ENCODE measurements at places on chromosomes 5 and 9.

DNA sequence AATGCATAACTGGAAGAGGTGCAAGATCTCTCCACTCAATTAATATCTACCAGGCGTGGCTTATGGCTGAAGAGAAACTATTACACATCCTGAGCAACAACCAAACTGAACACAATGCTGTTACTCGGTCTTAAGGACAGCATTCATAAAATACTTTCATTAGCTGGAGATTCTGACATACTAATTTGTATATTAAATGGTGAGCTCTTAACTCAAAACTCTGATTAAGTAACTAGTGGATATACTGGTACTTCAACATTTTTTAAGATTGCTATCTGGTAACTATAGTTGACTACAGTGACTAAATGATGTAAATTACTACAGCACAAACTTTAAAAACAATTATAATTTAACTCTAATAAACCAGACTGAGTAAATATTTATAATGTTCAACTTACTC, 15.8 kb downstream of the ZDHHC21 start:
- DNase-seq: no peak

GRCh38 chr5:179427676-179428056, 82.4 kb upstream of the ADAMTS2 start:
- DNase-seq: no peak

DNA sequence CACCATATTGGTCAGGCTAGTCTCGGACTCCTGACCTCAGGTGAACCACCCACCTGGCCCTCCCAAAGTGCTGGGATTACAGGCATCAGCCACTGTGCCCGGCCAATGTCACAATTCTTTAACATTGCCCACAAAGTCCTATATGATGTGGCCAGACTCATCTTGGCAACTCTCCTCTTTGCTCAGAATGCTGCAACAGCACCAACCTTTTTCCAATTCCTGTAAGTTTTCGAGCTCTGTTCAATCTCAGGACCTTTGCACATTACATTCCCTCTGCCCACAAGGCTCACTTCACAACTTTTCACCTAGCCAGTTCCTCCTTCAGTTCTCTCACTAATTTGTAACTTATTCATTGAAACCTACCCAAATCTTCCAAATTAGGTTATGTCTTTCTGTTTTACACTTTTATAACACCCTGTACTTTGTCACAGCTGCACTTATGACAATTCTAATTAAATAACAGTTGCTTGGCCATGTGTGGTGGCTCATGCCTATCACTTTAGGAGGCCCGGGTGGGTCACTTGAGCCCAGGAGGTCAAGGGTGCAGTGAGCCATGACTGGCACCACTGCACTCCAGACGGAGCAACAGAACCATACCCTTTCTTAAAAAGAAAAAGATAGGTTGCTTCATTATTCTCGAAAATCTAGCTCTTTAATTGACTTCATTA, 30.9 kb upstream of the GLDC start:
- no peak for DNase-seq

DNA sequence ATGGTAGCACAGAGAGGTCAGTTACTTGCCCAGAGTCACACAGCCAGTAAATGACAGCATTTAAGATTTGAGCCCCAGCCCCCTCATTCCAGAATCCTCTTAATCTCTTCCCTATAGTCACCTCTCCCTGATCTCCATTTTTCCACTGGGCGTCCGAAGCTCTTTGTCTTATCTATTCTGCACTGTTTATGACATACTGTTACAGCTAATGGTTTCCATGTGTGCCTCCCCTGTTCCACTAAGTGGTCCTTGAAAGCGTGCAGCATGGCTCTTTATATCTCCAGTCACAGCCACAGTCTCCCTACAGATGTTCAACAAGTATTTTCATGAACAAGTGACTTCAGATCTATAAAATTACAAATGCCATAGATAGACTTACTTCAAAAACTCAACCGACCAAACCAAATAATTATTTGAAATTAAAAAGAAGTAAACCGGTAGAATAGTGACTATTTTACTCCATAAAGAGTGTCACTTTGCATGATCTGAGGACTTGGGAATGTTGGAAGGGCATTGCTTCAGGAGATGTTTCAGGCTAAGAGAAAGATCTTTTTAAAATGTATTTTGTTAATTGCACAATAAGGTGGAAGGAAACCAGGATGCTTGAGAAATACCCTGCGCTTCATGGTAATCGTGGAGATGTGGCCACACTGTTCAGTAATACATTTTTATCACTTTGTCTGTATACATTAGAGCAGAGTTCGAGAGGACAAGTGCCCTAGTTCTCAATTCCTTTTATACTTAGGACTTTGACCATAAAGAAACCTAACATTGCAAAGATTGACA, 237.2 kb downstream of the FBXL7 start:
- DNase-seq: no peak

DNA sequence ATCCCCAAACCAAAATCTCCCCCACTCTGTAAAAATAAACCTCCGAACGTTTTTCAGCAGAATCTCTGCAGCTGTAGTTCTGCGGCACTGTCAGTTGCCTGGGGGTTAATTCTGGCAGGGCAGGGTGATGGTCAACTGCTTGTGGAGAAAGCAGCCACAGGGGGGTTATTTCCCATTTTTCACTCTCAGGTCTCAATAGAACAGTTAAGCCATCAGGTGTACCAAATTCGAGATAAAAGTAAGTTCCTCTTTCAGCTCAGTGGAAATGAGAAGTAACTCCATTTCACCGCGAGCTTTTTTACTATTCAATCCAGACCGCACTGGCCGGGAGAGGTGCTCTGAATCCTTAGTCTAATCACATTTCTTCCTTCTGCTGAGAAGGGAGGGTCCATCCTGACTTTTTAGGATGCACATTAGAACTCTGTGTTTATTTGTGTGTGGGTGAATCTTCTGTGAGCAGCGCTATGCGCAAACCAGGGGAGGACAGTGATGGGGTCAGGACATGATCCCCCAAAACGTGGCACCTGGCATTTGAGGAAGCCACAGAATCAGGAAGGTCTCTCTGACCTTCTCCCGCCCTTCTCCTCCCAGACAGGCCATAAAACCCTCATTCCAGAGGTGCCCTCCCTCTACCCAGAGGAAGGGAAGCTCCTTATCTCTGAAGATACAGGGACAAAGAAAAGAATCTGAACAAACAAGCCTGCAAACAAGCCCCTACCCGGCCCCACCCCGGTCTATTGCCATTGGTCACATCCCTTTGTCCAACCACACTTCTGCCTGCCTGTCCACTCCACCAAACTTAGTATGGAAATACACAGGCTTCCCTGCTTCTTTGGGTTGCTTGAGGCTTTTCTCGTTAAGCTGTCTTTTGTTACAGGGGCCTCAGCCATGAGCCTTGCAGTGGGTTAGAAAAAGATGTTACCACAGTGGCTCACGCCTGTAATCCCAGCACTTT, 229.0 kb downstream of the ROR2 start:
- DNase-seq: no peak

DNA sequence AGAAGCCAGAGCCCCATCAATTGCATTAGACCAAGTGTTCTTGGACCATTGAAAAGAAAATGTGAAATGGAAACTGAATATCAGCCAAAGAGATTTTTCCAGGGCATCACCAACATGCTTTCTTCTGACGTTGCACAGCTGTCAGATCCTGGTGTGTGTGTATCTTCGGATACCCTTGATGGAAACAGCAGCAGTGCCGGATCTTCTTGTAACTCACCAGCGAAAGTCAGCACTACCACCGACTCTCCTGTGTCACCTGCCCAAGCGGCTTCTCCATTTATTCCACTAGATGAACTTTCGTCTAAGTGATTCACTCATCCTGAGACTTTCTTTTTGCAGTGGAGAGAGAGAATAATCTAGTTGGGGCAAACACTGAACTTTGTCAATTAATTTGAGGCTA, 75.7 kb downstream of the PIP5K1B start:
- DNase-seq: no peak

DNA sequence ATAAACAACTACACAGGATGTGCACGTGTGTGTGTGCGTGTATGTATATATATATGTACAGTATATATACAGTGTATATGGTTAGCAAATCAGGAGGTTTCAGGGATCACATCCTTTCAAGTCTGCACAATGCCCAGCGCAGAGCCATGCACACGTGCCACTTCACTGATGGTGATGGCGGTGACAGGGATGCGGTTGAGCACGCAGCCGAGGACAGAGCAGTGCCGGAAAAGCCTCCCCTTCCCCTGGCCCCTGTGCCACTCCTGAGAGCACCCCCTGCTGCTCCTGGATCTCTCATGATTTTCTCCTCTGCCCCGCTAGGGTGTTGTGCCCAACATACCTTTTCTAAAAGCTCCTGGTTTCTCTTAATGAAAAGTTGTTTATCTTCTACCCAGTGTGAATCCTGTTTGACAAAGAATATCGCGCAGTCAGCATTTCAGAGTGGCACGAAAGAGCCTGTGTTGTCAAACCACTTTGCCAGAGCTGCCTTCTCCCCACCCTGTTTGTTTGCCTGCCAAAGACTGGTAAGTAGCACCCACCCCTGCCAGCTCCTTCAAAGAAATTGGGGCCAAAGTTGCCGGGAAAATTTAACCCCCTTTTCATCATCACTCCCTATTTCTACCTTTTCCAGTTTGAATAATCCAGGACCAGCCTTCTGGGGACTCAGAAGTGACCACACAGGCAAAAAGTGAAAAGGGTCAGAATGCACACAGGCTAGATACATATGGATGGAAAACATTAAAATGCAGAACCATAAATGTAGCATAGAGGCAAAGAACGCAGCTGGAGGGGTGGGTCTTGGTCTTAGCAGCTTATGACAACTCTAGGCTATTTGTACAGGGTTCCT, 126.2 kb upstream of the DPYSL3 start:
- DNase-seq: no peak

- DNase-seq: no peak
These were observed 49.1 kb downstream of the GNA14 start for GRCh38 chr9:77598991-77599390.

DNA sequence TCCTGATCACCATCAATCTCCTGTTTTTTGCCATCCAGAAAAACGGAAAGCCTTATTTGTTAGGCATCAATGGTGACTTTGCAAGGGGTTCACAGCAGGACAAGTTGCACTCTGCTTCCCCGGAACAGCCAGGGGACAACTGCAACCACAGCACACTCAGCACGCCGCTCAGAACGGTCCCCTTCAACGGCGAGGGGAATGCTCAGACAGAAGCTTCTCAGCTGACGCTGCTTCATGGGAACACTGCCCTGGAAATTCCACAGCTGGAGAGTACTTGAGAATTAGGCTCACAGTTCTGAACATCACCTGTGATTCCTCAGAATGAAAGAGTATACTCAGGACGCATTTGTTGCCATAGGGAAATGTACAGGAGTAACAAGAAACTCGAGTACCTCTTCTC, 40.1 kb upstream of the PLPP6 start:
- no peak for DNase-seq

DNA sequence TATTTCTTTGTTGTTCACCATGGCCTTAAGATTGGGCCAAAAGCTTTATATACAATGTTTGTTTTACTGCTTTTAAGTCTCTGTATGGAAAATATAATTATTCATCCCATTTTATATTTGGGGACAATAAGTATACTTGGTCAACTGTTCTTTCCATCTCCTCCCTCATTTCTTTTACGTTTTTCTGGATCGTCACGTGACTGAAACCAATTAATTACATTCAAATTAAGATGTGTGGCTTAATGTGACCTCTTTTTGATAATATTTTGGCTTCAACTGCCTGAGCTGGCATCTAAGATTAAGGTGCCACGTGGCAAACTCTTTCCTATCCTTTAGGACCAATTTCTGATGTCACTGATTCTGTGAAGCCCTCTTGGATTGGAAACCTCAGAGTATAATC, 250.1 kb upstream of the SGCD start:
- DNase-seq: no peak

DNA sequence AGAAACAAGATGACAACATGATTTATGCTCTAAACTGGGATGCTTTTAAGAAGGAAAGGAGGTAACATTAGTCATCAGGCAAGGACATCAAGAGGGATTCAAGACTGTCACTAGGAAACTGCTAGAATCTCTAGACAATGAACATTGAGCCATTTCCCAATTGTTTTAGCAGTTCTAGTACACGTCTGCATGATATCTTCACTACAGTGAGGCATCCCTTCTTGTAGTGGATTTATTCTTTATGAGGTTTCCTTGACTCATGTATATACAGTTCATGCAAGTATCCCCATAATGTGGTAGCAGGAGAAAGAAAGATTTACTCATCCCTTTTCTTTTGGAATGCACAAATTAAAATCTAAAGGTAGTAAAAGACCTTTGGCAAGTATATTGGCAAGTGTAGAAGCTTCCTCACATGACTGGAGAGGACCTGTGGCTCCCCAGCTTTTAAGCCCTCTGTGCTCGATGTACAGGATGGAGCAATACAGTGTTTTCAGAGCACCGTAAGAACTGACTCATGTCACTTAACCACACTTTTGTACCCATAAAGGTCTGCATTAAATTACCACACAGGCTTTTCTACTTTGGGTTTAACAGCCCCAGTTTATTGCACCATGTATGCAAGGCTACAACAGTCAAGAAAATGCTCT, 335.9 kb downstream of the SEMA5A start:
- DNase-seq: no peak

DNA sequence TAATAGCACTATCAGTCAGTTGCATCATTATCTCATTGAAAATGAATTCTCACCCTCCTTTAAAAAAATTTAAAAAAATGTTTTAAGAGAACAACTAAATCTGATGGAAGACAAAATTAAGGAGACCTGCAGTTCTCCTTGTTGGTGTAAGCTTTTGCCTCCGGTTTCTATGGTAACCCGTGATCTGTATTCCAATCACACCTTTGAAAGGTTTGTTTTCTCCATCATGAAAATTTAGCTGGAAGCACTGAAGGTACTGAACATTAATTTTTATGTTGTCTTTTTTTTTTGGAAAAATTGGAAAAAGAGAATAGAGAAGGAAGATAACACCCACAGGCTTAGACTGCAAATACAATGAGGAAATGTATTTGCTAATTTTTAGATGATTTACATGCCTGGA, 2.5 kb upstream of the BASP1 start:
- DNase-seq: no peak

DNA sequence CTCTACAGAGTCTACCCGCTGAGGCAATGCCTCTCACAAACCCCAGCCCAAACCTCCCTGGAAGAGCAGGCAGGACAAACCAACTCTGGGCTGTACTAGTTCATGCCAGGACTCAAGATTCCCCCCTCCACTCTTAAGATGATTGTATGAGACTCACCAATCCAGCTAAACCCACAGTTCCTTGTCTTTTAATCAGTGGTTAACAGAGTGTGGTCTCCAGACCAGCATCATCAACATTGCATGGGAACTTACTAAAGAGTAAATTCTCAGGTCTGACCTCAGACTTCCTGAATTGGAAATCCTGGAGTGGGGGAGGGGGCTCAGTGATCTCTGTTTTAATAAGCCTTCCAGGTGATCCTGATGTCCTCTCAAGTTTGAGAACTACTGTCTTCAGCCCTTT, 240.9 kb downstream of the GAS1 start:
- DNase-seq: no peak

DNA sequence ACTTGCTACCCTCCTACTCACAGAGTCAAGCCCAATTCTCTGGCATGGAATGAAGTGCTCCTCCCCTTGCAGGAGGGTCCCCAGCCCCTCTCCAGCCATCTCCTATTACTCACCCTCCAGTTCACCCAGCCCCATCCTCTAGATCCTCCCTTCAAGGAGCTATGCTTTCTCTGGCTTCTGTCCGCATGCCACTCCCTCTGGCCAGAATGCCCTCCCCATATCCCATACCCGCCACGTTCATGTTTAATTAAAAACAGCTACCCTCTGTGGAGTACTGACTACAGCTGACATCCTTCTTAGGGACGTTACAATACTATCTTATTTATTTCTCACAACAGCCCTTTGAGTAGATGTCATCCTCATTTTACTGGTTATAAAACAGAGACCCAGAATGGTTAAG, 3.0 kb downstream of the F2R start:
- DNase-seq: no peak
